GM10248 (cell line): ENCODE measurements at places on chromosomes 12 and 14.

GRCh38 chr14:72781561-72782508, 112.1 kb downstream of the DPF3 start:
- DNase-seq, result no peak

DNA sequence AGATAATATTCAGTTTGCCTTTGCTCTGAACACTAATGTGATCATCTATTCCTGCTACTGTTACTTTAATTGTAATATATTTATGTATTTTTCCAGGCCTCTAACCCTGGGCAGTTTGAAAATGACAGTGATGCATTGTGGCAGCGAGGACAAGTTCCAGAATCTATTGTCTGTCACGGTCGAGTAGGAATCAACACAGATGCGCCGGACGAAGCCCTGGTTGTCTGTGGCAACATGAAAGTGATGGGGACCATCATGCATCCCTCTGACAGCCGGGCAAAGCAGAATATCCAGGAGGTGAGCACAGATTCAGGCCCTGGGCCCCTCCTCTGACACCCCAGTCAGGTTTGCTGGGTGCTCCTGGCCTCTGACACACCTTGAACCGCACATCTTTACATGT, 78.5 kb downstream of the MYRFL start:
- DNase-seq, result no peak

DNA sequence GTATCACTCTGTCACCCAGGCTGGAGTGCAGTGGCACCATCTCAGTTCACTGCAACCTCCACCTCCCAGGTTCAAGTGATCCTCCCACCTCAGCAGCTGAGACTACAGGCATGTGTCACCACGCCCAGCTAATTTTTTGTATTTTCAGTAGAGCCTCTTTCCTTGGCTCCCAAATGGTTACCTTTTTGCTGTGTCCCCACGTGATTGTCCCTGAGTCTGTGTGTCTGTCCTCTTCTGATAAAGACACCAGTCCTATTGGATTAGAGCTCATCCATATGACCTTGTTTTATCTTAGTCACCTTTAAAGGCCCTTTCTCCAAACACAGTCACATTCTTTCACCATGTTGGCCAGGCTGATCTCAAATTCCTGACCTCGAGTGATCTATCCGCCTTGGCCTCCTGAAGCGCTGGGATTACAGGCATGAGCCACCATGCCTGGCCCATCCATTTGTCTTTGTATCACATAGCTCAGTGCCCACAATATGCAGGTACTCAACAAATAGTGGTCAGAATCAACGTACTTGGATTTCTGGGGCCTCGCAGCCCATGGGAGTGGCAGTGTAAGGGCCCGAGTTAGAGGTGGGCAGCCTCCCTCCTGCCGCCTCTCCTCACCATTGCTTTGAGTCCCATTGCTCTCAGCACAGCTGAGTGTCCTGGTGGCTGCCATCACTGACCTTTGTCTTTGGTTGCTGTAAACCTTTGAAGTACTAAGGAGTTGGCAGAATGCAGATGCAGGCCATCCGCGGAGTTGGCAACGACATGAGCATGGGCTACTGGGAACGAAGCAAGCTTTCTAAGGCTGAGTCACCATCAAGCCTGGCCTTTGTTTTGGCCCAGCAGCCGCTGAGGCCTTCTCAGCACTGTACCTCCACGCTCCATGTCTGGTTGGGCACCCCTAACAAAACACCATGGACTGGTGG, 9.3 kb downstream of the TPCN1 start:
- DNase-seq, result no peak

GRCh38 chr14:101788016-101788635, 26.6 kb downstream of the PPP2R5C start:
- no peak for DNase-seq

GRCh38 chr14:68345738-68346137, 447.1 kb downstream of the ZFP36L1 start:
- DNase-seq, result no peak

GRCh38 chr12:30877105-30877875, 49.3 kb upstream of the TSPAN11 start:
- DNase-seq, result no peak

GRCh38 chr12:31732926-31733548, 4.2 kb upstream of the AMN1 start:
- no peak for DNase-seq

GRCh38 chr12:114302117-114302516, 103.8 kb downstream of the TBX5 start:
- DNase-seq, result no peak

DNA sequence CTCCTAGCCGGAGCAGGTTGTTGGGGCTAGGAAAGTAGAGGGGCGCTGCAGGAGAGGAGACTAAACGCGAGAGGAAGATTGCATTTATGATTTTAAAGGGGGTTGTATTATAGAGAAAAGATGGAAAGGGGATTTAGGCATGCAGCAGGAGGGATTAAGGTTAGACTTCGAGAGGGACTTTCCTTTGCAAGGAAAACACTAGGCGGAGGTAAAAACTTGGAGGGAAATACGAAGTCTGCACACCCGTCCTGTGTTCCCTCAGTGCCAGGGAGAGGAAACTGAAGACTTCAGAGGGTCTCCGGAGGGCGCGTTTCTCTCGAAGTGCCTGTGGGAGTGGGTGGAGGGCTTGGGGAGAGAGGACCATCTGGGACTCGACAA, 420 bp upstream of the PPP1R1A start:
- DNase-seq, result no peak
